Liver (tissue), 10 donors: ENCODE measurements at places on chromosomes 6 and 20. TPM values are rescaled to one million over a fixed set of nuclear protein-coding genes. Genes with fewer than 3 reads are reported as not detected.

OOEP gene
- not detected for total RNA-seq

ZSWIM3 gene
- 2.9 TPM for total RNA-seq

ARMH2 gene
- total RNA-seq: not detected

- DNase-seq: no peak
Observed at GRCh38 chr20:18971121-18971520, 157.5 kb downstream of the SCP2D1 start.

DNA sequence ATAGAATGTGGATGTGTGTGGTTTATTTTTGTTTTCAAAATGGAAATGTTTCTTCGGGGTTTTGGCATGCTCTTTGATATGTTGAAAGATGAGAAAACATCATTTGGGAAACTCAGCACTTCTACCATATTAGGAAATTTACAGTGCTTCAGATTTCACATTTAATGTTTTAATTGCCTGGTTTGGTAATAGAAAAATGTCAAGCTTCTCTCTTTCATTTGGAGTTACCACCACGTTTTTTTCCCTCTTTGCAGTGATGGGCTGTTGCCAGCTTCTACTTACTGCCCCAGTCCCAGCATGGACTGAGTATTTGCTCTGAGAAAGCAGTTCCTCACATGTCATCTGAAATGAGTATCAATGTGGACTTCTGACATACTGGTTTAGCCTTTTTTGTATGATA, 267.7 kb downstream of the PRL start:
- no peak for DNase-seq
